ENCODE measurements at places on chromosomes 3 and 15.

DNA sequence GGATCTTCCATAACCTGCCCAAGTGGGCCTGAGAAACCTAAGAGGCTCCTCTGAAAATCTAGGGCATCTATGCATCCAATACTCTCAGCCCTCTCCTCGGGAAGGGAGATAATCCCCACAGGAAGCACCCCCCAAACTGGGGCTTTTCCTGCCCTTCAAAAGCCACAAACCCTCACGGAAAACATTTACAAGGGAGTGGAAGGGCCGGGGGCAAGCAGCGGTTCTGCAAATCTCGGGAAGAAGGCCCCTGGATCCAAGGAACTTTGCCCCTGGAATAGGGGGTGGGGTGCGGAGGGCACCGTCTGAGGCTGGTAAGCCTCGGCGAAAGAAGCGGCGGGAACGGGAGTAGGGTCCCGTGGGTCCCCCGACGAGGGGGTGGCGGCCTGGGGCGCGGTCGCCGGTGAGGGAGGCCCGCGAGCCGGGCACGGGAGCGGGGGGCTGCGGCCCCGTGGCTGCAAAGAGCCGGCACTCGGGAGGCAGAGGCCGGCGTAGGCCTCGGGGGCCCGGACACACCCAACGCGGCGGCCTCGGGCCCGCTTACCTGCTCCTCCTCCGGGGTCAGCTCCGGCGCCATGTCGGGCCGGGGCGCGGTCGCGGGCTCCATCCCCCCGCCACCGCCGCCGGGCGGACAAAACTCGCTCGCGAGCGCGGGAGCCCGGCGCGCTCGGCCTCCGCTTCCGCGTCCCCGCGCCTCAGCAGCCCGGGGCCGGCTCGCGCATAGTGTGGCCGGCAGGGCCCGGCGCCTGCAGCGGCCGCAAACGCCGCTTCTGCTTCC lies 755 bp downstream of the PTPN9 start:
- DNase-seq, result peak; percentile 22

DNA sequence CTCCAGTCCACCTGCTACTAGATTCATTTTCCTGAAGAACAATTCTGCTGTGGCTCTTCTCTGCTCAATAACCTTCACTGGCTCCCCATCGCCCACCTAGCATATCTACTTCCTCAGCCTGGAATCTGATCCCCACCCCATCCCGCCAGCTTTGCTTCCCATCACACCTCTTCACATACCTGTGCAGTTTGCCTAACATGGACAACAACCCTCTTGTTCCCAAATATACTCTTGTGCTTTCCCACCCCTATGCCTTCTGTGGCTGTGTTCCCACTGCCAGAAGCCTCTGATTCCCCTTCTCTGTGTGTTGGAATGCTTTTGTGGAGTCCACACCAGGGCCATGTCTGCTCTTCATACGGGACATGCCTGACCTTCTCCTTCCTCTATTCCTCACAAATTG lies 29.5 kb downstream of the CMTM7 start:
- DNase-seq, result no peak

GRCh38 chr3:129738172-129738571 lies 131.7 kb upstream of the PLXND1 start:
- no peak for DNase-seq

GRCh38 chr15:35834216-35834830 lies 288.4 kb upstream of the DPH6 start:
- DNase-seq, result no peak

DNA sequence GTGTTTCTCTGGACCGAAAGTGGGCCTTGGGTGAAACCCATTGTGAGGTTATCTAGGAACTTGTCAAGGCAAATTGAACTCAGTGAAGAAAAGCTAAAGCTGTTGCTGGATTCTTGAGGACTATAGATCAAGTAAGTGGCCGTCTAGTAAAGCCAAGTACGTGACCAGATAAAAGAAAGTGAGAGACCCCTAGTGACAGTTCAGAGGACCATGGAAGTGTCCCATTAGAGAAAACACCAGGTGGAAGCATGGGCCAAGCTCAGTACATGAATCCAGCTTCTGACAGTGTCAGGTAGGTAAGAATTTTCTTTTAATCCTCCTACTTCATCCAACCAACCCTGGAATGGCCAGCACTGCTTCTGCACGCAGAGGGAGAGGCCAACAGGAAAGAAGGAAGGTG lies 349.3 kb upstream of the RGMA start:
- DNase-seq, result no peak

DNA sequence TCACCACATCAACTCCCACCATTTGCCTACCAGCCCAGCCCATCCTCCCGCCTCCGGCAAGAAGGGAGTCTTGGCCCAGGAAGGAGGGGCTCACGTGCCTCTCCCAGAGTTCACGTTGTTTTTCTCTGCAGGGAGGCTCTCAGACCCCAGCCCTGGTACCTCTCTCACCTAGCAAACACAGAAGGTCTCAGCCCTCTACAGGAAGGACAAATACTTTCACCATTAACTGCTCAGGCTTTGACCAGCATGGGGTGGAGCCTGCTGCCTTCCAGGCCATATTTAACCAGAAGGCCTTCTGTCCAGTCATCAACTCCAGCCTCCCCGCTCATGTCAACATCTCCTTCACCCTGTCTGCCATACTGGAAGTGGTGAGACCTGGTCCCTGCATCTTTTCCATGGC lies 19.0 kb upstream of the HTR3E start:
- no peak for DNase-seq

- peak; percentile 88 for DNase-seq
Observed at GRCh38 chr3:136994772-136995516, 37.2 kb downstream of the IL20RB start.

GRCh38 chr3:112908252-112908651 lies 61.6 kb upstream of the CD200R1L start:
- no peak for DNase-seq

DNA sequence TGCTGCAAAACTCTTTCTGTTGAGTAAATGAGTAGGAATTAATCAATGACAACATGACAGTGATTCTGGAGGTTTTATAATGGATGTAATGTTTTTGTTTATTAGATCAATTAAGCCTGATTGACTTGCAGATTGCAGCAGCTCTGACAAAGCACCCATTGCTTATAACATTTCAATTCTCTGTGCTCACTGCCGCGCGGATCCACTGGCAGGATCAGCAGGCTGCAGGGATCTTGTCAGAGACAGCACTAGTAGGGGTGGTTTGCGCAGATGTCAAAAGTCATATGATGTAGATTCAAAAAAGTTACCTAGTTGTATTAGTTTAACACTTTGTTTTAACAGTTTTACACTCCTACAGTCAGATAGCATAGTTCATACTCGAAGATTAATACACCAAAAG lies 93.4 kb downstream of the MBNL1 start:
- DNase-seq, result no peak

DNA sequence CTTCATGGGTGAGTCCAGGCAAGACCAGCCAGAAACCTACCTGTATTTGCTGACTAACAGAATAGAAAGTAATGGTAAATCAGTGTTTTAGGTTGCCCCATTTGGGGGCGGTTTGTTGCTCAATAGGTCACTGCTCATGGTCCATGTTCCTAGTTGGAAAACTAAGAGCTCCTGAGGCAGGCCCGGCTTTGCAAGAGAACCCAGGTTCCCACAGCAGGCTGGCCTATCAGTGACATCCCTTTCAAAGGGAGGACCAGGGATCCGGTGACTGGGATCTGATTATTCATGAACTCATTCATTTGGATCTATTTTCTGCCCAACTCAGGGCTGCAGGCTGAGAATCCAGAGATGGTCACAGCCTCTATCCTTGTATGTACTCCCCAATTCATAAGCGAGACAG lies 163.9 kb downstream of the WNT7A start:
- DNase-seq, result no peak

DNA sequence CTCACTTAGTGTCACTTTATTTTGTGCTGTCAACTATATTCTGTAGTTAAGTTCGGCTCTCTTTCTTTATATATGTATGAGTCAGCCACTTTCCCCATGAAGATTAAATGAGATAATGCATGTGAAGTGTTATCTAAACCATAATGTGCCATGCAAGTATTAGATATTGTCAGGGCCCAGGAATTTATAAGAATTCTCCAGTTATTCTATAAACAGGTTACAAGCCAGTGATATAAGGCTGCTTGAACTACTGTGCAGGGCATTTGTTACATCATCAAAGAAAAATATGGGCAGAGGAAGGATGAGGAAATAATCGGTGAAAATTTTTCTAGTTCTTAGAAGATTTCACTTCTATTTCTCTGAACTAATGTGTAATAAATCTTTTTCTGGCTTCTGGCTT lies 1049.0 kb upstream of the NR2F2 start:
- peak; percentile 66 for DNase-seq

DNA sequence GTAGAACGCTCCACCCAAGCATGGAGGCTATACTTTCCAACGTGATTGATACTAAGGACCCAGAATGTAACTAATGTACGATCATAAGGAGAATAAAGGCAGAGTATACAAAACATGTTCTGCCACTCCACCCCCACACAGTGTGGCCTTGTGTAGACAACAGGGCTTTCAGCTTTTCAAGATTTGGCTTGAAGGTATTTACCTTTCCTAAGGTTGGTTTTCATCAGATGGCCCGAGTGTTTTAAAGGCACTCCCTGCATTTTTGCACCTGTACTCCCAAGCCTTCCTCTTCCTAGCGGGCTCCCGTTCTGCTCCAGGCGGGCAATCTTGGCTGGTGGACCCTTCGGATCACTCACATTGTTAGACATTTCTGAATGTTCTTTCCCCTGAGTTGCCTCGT lies 4.6 kb downstream of the SATB1 start:
- no peak for DNase-seq

- DNase-seq, result no peak
Observed at GRCh38 chr3:149243540-149243939, 21.9 kb upstream of the CP start.

All from fibroblast of lung (primary cell).